NCI-H1694 treated with DMSO at 0.1 percent for 48 hours (cell line): ENCODE measurements at places on chromosomes 16 and 17.

DNA sequence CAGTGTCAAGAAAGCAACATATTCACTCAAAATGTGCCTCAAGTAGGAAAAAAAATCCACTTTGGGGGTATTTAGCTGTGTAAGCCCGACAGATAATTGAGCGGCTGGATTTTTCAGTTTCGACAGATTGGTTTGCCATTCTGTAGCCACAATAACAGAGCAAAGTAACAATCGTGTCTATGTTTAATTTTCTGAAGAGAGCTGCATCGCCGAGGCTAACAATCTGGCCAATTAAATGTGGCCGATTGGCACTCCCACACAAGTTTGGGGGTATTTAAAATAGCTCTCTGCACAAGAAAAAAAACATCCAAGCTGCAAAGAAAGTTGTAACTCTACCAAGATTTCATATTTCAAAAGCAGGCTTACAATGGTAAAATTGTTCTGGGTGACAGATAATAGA is 99.7 kb upstream of the CDH13 start:
- DNase-seq = no peak

- DNase-seq = no peak
Measured at GRCh38 chr17:74202938-74203337, 540 bp upstream of the RPL38 start.

- no peak for DNase-seq
Measured at GRCh38 chr16:73033271-73033998, 14.5 kb downstream of the ZFHX3 start.

- no peak for DNase-seq
Measured at GRCh38 chr17:68389041-68389440, 68.3 kb downstream of the WIPI1 start.

DNA sequence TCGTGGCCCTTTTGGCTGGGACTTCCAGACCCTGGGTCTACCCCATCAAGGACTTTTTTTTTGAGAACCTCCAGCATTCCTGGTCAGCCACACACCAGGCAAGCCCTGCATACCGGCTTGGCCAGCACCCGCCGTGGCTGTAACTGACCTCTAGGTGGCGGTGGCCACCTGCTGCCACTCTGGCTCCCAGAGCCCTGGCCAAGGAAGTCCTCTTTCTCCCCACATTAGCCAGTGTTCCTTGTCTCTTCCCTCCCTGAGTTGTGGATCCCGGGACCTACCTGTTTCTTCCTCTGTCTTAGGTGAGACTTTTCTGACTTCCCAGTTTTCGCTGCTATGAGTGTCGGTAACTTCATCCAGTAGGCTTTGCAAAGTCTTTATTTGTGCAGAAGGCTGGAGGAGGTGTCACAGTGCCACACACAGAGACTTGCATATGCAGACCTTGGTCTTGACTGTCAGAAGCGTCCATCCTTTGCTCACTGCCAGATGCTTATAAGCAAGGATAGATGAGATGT is 348.3 kb downstream of the CPPED1 start:
- DNase-seq = peak; percentile 23

DNA sequence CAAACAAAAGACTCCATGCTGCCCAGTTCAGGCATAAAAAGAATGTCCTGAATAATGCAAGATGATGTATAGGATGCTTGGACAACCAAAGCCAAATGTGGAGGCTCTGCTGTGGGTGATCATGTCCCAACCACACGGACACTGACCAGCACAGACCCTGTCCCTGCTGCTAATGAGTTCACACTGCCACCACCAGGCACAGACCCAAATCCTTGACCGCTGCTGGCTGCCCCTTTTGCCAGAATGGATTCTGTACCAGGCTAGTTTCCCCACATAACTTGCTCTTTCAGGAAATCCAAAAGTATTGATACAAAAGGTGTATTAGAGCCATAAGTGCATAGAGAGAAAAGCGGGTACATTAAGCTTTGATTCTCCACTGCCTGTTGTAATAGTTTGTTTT is 60.9 kb downstream of the XYLT1 start:
- DNase-seq = no peak
